Activated CD4-positive, alpha-beta memory T cell treated with anti-CD3 and anti-CD28 coated beads for 36 hours (primary cell): ENCODE measurements at places on chromosomes 13 and 19. TPM values are rescaled to one million over a fixed set of nuclear protein-coding genes. Genes with fewer than 3 reads are reported as not detected.

The TEX29 gene
- total RNA-seq: 0.43 TPM

GRCh38 chr19:743168-743687 is 7.7 kb upstream of the MISP start:
- no peak for DNase-seq

DNA sequence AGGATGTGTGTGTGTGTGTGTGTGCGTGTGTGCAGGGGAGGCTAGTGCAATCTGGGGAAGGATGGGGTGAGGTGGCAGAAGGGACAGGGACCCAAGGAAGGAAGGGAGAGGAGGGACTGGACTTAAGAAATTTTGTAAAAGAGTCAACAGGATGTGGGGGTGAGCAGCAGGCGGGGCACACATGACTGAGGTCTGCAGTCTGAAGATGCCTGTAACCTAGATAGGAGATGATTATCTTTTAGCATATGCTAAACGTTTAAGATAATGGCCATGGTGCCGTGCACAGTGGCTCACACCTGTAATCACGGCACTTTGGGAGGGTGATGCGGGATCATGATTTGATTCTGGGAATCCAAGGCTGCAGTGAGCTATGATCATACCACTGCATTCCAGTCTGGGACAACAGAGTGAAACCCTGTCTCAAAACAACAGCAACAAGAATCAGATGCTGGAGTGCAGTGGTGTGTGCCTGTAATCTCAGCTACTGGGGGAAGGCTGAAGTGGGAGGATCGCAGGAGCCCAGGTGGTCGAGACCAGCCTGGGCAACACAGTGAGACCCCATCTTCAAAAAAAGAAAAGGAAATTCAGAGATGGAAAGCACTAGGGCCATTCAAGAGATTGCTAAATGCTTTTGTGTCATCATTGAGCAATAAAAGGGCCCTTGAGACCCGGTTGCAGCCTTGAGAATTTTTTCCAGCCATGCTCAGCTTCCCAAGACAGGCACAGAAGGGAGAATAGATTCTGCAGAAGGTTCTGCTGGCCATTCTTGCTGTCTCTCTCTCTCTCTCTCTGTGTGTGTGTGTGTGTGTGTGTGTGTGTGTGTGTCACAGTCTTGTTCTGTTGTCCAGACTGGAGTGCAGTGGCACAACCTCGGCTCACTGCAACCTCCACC is 3.8 kb upstream of the ZNF414 start:
- peak; percentile 67 for DNase-seq

GRCh38 chr19:35491836-35492360 is 1.6 kb upstream of the KRTDAP start:
- DNase-seq: no peak

DNA sequence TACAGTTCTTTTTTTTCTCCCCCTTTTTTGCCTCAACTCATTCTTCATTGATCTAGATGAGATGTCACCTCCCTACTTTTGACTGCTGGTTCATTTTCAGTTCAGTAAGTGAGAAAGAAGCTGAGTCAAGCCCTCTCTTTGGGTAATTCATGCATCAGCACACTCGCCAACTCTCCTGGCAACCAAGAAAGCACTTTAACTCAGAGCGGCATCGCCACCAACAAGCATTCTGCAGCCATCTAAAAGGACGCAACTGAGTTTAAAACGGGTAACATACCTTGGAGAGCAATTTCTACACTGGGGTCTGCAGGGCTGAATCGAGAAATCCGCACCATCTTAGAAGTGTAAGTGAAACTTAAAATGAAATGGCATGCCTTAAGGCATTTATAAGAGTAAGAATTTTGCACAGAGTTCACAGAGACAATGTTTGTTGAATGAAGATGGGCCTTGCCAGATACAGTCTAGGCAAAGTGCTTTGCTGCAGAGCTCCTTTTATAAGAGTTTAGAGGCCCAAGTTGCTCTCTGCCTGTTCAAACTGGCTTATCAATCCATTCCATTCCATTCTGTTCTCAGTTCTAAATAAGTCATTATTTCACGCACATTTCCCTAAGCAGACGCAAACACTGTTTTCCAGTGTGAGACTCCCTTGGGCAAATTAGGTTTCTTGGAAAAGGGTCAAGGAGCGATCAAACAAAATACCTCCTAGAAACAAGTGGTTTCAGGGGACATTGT is 338.0 kb downstream of the ENOX1 start:
- DNase-seq: no peak

DNA sequence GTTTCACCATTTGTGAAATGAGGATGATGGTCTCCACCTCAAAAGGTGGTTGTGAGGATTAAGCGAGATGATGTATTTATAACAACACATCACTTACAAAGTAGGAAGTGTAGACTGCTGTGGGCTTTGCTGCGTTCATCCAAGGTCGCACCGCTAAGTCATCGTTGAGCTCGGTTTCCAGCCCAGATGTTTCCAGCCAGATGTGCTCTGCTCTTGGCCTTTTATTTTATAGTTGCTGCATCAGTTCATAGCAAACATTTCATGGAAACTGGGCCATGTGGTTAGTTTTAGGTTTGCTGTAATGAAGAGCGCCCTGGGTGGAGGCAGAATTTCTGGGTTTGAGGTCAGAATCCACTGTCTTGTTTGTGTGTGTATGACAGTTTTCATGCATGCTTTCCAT is 76.5 kb upstream of the RNF113B start:
- no peak for DNase-seq

DNA sequence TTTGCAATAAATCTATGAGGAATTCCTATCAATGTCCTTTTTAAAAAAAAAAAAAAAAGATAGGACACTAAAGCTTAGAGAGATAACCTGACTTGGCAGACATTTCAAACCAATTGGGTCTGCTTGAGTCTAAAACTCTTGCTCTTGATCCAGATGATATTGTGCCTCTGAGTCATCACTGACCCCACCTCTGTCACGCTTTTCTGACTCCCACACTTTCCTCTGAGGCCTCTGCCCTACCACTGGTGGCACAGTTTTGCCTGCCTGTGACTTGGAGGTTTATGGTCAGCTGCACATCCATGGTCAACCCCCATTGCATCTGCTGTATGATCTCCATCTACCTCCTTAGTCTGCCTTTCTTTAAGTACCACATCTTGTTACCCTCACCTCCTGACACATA is 328.7 kb downstream of the SPRY2 start:
- DNase-seq: no peak

- DNase-seq: no peak
These were observed 4.2 kb upstream of the PDX1 start for GRCh38 chr13:27915301-27916207.

DNA sequence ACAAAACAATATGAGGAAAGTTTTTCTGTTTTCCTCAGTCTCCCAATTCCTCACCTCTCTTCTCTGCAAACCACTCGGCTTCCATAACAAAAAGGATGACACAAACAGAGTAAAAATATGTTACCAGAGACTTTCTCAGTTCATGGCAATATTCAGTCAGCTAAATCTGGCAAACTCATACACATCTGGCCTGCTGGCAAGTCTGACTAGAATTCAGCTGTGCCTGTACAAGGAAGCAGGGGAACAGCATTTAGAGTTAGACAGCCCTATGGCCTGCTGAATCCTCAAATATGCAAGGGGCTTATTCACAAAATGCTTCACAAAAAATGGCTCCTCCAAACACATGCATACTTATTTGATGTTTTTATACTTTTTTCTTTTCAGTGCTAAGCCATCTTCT is 227.8 kb downstream of the ENOX1 start:
- no peak for DNase-seq

- no peak for DNase-seq
These were observed 248.7 kb downstream of the KLF5 start for GRCh38 chr13:73307481-73307880.
